Hepatocyte (in vitro differentiated cells): ENCODE measurements at places on chromosomes 1 and 21. TPM values are rescaled to one million over a fixed set of nuclear protein-coding genes. Genes with fewer than 3 reads are reported as not detected.
A peak's percentile ranks its signal among the peaks of the same experiment; 100 is the strongest.

The LMX1A gene
- total RNA-seq, result not detected in 2 replicates

The NSL1 gene
- 34.2 and 39.5 TPM in 2 replicates for total RNA-seq

The CAP1 gene
- 186 and 191 TPM in 2 replicates for total RNA-seq

DNA sequence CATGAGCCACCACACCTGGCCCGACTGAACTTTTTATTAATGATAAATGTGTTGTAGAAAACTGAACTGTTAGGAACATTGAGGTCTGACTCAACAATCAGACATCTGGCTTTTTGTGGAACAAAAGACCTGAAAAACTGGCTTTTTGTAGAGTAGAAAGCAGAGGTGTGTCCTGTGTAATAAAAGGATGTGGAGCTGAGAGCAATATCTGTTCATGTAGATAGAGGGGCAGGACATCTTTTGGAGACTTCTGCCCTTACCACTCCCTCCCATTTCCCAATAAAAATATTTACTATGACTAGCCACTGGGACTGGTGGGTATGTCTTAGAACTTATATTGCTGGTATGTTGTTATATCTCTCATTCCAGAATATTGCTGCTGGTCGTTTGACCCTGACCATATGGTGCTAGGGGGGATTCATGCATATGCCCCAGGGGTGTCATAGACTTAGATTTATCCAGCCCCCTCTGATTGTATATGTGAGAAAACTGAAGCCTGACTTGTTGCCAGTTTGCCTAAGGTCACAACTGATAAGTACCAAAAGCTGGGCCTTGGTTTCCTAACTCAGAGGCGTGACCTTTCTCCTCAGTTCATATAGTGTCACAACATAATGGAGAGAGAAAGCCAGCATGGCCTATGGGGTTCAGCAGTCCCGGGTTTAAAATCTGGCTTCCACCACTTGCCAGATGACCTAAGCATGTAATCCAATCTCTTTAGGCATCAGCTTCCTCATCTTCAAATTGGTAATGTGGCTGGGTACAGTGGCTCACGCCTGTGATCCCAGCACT, 33.5 kb upstream of the PIGV start:
- DNase-seq, result no peak

DNA sequence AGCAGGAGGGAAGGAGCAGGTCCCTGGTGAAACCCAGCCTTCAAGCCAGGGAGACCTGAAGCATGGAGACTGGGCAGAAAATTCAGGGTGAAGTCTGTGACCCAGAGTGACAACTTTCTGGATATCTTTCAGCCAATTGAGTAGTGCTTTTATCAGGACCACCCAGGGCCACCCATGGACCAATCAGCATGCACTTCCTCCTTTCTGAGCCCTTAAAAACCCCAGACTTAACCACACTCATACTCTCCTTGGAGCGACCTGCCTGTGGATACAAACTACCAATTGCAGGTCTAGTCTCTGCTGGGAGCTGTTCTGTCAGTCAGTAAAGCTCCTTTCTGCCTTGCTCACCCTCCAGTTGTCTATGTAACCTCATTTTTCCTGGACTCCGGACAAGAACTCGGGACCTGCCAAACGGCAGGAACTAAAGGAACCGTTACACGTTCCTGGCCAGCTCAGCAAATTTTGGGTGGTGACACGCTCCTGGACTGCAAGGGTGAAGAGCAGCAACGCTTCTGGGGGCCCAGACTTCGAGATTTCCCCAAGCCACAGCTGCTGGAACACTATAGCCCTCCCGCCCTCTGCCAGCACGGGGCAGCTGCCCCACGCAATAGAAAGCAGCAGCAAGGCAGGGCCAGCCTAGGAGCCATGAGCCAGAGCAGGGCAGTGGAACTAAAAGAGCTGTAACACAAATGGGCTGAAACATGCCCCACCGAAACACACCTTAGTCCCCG, 1183.4 kb downstream of the AMY1C start:
- DNase-seq, result no peak

DNA sequence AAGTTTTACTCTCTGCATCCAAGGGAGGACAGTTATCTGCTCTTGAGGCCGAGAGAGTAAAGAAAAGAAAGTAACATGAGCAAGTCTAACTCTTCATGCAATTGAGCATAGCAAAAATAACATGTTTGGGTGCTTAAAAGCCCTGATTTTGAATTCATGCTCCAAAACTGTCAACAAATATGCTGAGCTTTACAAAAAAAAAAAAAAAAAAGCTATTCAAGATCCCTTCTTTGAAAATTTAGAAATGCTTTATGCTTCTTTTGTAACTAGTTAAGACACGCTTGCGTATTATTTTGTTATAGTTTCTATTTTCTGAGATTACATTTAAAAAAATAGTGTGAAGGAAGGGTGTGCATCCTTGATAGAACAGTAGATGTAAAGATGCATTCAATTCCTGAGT, 1733.0 kb downstream of the MRPL39 start:
- DNase-seq, result no peak

GRCh38 chr1:5744911-5745799, 247.1 kb downstream of the NPHP4 start:
- no peak for DNase-seq

GRCh38 chr1:222382171-222382570, 165.7 kb downstream of the HHIPL2 start:
- no peak for DNase-seq

- no peak for DNase-seq
Measured at GRCh38 chr21:39696618-39697017, 48.4 kb upstream of the IGSF5 start.

- no peak for DNase-seq
Measured at GRCh38 chr1:217369271-217369981, 261.5 kb downstream of the GPATCH2 start.

- no peak for DNase-seq
Measured at GRCh38 chr1:52210044-52210443, 68.2 kb downstream of the ZFYVE9 start.

DNA sequence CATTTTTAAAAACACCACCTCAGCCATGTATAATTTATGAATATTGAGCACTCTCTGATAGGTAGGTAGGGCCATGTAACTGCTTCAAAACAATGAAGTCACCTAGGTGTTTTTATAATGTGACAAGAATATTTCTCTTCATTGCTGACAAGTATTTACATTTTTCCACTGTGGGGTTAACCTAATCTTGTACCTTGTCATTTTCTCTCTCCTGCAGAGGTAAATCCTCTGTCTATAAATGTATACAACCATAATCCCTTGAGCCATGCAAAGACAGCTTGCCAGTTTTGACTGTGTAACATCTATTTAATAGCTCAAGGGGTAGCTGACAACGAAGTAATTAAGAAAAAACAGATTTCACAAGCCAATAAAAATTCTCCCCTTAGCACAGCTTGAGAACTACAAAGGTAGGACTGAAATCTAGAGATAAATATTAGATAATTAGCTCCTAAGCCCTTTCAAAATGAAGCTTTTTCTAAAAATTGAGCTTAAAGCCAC, 137.6 kb upstream of the POGK start:
- DNase-seq, result no peak

- DNase-seq, result no peak
Measured at GRCh38 chr1:119869995-119870394, 26.3 kb downstream of the ADAM30 start.

DNA sequence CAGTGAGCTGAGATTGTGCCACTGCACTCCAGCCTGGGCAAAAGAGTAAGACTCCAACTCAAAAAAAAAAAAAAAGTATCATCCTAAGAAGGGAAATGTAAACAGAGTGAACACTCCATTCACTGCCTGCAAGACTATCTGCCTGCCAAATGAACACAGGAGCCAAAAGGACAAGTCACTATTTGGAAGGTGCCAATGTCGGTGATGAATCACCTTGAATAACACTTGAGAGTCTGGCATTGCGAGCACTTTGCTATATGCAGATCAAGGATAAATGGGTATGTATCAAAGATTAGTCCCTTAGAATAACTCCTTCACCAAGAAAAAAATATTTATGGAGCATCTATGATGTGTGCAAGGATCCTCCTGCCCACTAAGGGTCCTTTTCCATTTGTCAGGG, 6.6 kb downstream of the UBR4 start:
- DNase-seq, result no peak

- DNase-seq, result no peak
Measured at GRCh38 chr1:19472174-19472573, 13.2 kb downstream of the CAPZB start.

DNA sequence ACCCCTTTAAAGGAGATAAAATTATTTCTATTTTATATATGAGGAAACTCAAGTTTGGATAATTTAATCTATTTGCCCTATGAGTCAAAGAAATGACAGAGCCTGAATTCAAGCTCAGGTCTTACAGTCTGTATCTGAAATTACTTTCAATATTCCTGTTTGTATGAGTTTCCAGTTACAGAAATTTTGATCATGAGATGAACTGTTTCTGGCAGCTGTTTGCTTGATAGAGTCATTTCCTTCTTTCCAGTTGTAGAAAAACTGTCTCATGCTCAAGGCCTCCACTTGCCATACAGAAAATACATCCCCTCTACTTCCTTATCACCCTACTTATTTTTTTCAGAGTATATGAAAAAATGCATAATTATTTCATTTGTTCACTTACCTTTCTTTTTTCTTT, 87.6 kb downstream of the PTPRC start:
- no peak for DNase-seq

DNA sequence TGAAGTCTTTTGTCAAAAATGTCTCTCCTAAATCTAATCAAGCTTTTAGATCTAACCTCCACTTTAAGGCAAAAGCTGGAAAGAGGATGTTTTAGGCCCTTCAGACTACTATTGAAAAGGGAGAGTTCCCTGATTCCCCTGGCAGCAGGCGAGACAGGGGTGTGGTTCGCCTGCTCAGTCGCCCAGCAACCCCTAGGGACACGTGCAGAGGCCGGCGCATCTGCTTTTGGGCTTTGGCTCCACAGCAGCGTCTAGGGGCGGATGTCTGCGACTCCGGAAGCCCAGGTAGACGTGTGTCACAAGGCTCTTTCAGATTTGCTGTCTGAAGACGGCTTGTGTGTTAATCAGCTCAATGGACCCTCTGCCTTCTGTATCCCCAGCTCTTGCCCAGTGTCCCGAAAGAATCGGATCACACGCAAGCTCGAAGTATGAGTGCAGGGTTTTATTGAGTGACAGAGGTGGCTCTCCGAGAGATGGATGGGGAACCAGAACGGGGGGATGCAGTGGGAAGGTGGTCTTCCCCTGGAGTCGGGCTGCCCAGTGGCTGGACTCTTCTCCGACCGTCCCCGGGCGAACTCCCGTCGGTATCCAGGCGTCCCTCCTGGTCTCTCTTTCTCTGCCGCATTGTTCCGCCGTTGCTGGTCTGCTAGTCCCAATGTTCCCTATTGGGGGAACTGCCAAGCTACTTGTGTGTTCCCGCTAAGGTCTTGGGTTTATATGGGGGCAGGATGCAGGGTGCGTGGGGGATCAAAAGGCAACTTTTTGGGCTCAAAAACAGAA, 45.5 kb downstream of the OLFML2B start:
- no peak for DNase-seq

DNA sequence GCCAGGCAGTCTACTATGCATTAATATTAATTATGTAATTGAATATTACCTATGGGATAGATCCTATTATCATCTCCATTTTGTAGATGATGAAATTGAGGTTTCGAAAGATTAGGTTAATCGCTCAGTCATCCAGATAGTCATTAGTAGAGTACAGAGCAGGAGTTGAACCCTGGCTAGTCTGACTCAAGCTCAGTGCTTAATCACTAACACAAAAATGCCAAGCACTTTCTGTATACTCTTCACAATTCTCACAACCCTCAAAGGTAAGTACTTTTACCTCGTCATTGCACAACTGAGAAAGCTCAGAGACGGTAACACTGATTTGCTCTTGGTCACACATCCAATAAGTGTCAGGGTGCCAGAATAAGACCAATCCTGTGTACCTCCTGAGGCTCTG, 280.2 kb upstream of the PLXNA2 start:
- no peak for DNase-seq

DNA sequence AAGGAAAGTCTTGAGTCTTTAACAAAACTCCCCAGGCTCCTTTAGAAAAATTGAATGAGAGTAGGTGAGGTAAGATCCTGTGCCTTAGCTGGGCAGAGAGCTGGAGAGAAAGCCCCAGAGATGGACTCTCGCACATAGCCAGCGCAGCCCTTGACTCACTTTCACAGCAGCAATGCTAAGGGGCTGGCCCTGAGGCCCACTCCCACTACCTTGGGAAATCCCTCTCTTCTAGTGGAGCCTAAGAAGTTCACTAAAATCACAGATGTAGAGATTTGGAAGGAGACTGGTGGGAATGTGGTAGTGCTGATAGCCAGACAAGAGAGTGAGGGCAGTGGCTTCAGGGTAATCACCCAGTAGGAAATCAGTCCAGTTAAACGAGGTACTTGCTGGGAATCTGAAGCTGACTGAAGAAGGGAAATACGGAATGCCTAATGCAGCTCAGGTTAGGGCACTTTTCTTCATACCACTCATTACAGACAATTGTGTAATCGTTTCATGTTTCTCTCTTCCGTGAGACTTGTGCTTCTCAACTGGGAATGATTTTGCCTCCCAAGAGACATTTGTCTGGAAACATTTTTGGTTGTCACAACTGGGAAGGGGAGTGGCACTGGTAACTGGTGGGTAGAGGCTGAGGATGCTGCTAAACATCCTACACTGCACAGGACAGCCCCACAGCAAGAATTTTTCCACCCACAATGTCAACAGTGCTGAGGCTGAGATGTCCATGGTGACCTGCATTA, 42.4 kb upstream of the LRRC8C start:
- no peak for DNase-seq

- peak; percentile 58 for DNase-seq
Measured at GRCh38 chr1:37255136-37255795, 219.1 kb upstream of the ZC3H12A start.

- DNase-seq, result no peak
Measured at GRCh38 chr1:40451238-40451585, 936 bp downstream of the ZFP69B start.

GRCh38 chr1:2981981-2982614, 39.2 kb upstream of the ACTRT2 start:
- DNase-seq, result no peak

- peak; percentile 63 for DNase-seq
Measured at GRCh38 chr1:50368179-50369007, 54.9 kb downstream of the DMRTA2 start.

- DNase-seq, result no peak
Measured at GRCh38 chr1:82487778-82488177, 687.0 kb downstream of the ADGRL2 start.

DNA sequence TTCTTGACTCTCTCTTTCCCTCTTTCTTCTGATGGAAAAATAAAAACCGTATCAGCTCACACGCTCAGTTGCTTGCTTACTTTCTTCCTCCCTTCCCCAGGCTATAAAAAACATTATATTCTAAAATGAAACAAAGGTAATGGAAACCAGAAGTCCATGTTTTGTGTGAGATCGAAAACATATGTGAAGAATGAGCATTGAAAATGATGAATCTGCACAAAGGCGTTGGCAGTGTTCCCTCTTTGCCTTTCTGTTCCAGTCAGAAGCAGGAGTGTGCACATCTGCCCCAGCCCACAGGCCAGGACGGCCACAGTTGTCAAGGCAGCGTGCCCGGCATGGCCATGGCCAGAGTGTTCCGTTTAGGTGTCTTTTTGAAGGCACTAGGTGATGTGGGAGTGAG, 185.3 kb upstream of the USP24 start:
- peak; percentile 33 for DNase-seq

DNA sequence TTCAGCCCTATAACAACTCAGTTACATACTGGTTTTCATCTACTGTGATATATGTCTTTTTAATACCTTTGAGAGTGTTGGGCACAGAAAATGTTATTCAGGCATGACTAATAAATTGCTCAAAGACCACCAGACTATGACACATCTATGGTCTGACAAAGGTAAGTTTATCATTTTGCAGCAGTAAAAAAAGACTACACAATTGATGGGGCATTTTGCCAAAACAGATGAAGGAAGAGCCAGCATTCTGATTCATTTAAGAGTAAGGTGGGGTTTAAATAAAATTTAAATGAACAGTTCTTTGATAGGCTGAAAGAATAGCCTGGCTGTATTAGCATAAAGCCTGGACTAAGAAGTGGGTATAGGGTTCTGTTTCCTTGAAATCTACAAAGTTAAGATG, 8.8 kb upstream of the RNPC3 start:
- no peak for DNase-seq
